Muscle of leg (tissue), 16 donors: ENCODE measurements at places on chromosomes 3 and 15. TPM values are rescaled to one million over a fixed set of nuclear protein-coding genes. Genes with fewer than 3 reads are reported as not detected.

- H3K27ac ChIP-seq, result no peak overlapping the region
- H3K4me3 ChIP-seq, result no peak overlapping the region
- H3K27me3 ChIP-seq, result no peaks in the 10 kb centered on the region
- no peaks in the 10 kb centered on the region for H3K4me1 ChIP-seq
These were observed 582.0 kb upstream of the SEMA6D start for GRCh38 chr15:47135267-47135666.

DNA sequence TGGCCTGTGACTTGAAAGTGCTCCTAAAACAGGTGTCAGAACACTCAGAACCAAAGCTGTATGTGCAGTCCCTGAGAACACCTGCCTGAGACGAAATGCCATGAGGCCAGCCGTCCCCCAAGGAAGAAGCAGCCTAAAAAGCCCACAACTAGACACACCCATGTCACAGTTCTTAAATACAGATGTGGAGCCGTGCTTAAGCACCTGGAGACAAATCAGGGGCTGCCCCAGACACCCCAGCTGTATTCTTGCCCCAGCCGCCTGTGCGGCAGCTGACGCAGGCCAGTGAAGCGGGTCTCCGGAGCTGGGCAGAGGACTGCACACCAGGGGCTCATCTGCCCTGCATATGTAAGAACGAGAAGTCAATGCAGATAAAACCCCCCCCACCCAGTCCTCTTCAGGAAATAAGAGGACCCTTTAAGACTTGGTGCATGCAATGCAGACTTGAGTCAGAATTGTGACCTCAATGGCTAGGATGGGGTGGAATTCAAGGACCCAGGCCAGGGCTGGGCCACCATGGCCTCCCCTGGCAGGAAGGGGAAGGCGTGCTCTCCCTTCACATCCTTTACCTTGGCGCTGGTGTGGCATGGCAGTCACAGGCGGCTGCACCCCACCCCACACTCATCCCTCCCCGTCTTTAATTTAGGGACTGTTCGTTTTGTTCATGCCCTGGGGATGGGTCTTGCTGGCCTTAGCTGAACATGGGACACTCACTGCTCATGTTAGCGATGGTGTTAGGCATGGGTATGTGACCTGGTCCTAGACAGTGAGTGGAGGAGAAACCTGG lies 27.7 kb upstream of the PLXNA1 start:
- H3K27me3 ChIP-seq, result no peaks in the 10 kb centered on the region
- H3K27ac ChIP-seq, result no peak overlapping the region
- DNase-seq, result no peak
- H3K4me1 ChIP-seq, result peaks cover 4% of the 10 kb centered on the region

DNA sequence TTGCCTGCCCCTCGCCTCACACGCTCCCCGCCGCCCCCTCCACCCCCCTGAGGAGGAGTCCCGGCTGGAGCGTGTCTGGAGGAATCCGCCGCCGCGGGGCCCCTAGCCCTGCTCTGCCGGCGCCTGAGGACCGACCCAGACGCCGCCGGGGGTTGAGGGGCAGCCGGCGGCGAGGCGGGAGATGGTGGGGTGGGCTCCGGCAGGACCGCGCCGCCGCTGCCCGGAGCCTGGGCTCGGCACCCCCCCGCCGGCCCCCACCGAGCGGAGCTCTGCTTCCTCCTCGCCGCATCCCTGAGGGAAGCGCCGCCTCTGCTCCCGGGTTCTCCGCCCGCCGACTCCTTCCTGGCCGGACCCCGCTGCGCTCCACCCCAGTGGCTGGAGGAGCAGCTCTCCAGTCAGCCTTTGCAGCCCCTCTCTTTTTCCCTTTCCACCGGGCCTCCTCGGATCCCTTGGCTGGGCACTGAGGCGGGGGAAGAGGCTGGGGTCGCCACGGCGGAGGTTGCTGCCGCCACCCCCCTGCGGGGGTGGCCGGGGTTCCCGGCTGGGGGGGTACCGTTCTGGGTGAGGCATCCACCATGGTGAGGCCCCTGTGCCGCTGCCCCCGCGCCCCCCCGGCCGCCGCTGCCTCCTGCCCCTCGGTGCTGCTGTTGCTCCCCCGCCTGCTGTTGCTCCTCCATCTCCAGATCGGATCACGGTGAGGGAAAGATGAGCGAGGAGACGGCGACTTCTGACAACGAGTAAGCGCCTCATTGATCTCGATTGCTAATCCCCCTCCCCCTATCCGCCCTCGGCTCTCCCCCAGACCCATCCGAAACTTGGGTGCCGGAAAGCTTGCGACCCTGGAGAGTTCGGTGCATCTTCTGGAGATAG lies at the start of gene SPRED1:
TSS of gene SPRED1 (plus strand) at position 356 of the 870 bp plus-strand sequence. CDS start at position 706, 350 bp downstream.
- H3K4me1 ChIP-seq, result peaks cover 10% of the 10 kb centered on the region
- DNase-seq, result peak; percentile 89
- peak within 1 kb of the TSS; percentile 88 for H3K4me3 ChIP-seq
- H3K27me3 ChIP-seq, result no peaks in the 10 kb centered on the region
- H3K27ac ChIP-seq, result peak within 1 kb of the TSS; percentile 93

DNA sequence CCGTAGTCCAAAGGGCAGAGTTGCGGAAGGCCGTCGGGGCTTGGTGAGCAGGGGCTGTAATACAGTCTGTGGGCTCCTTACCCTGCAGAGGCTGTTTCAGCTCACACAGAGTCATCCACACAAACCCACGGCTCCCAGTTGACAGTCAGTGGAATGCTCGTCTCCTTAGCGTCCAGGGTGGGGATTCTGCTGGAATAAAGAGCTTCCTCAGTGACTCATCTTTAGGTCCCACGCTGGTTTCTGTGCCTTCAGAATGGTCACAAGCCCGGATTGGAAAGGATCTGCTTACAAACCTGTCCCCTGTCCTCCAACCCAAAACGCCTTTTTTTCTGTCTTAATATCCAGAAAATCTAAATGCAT lies 201.3 kb upstream of the TPM1 start:
- H3K4me3 ChIP-seq, result no peak overlapping the region
- DNase-seq, result no peak
- H3K27me3 ChIP-seq, result no peaks in the 10 kb centered on the region
- peaks cover 73% of the 10 kb centered on the region for H3K36me3 ChIP-seq
- peaks cover 7% of the 10 kb centered on the region for H3K4me1 ChIP-seq

DNA sequence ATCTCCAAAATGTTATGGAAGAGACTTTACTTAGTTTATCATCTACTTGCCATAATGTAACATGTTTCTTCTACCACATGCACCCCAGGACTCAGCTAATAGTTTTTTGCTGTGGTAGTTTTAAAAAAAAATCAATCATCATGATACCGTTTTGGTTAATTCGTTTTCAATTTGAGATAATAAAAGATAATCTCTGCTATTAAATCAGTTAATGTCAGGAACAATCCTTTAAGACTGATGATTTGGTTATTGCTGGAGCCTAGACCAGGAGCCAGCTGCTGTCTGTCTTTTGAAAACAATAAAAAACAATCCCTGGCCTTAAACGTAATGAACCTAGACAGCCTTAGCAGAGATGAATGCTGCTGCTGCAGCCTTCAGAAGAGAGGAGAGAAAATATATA lies 403.7 kb downstream of the OXSM start:
- no peaks in the 10 kb centered on the region for H3K27me3 ChIP-seq
- no peak overlapping the region for H3K27ac ChIP-seq
- no peaks in the 10 kb centered on the region for H3K4me1 ChIP-seq
- H3K4me3 ChIP-seq, result no peak overlapping the region

- no peak overlapping the region for H3K27ac ChIP-seq
- no peaks in the 10 kb centered on the region for H3K4me1 ChIP-seq
- no peaks in the 10 kb centered on the region for H3K36me3 ChIP-seq
- no peak overlapping the region for H3K4me3 ChIP-seq
- DNase-seq, result no peak
- H3K27me3 ChIP-seq, result peaks cover 3% of the 10 kb centered on the region
These were observed 511.3 kb downstream of the OCA2 start for GRCh38 chr15:27587810-27588209.

DNA sequence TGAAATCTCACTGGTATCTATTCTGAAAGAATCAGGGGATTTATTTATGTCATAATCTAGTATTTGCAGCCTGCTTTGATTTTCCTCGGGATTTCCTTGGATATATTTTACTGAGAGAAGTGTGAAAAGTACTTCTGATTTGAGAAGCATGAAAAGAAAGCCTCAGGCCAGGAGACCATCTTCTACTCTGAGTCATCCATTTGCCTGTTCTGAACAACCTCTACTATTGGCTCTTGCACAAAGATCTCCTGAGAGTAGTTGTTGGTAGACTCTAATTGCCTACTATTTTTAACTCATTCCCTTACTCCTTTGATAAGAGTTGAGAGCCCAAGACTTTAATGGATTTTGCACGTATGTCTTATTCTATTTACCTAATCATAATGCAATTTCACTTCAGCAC lies 318.9 kb downstream of the BCHE start:
- no peaks in the 10 kb centered on the region for H3K36me3 ChIP-seq
- DNase-seq, result no peak
- no peak overlapping the region for H3K4me3 ChIP-seq
- H3K4me1 ChIP-seq, result no peaks in the 10 kb centered on the region
- H3K27me3 ChIP-seq, result no peaks in the 10 kb centered on the region

- H3K27ac ChIP-seq, result no peak overlapping the region
- no peaks in the 10 kb centered on the region for H3K27me3 ChIP-seq
- H3K36me3 ChIP-seq, result peaks cover 11% of the 10 kb centered on the region
- H3K4me1 ChIP-seq, result no peaks in the 10 kb centered on the region
- peak; percentile 16 for DNase-seq
These were observed 30.9 kb downstream of the UBE3A start for GRCh38 chr15:25407950-25408349.

GRCh38 chr3:176970770-176971169 lies 226.5 kb downstream of the TBL1XR1 start:
- H3K27ac ChIP-seq, result no peak overlapping the region
- no peak overlapping the region for H3K4me3 ChIP-seq
- H3K4me1 ChIP-seq, result no peaks in the 10 kb centered on the region
- no peak for DNase-seq
- H3K27me3 ChIP-seq, result no peaks in the 10 kb centered on the region

- peaks cover 10% of the 10 kb centered on the region for H3K4me1 ChIP-seq
- H3K27ac ChIP-seq, result no peak overlapping the region
- no peaks in the 10 kb centered on the region for H3K36me3 ChIP-seq
- DNase-seq, result no peak
These were observed 38.5 kb downstream of the RPLP1 start for GRCh38 chr15:69491038-69491505.

DNA sequence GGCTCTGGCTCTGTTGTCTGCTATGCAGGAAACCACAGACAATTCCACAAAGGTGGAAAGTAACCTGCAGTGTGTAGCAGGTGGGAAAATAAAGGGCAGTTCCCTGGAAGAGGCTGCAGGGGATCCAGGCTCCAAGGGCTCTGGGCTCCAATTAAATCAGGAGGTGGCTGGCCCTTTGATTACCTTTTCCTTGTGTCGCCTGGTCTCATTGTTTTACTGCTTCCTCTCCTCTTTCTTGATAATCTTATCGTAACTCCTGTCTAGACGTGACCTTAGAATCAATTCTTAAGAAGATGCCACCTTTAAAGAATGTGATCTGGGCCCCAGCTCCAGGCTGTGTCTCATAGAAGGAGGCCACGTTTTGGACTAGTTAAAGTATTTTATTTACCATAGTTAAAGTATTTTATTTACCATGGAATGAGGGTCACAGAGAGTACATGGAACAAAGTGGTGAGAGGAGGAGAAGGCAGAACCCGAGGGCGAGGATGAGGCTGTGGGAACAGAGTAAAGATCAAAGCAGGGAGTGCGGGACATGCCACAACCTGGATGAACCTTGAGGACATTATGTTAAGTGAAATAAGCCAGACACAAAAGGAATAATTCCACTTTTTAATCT lies 237.5 kb upstream of the STT3B start:
- DNase-seq, result no peak
- H3K4me1 ChIP-seq, result no peaks in the 10 kb centered on the region
- H3K27me3 ChIP-seq, result no peaks in the 10 kb centered on the region
- no peak overlapping the region for H3K4me3 ChIP-seq

DNA sequence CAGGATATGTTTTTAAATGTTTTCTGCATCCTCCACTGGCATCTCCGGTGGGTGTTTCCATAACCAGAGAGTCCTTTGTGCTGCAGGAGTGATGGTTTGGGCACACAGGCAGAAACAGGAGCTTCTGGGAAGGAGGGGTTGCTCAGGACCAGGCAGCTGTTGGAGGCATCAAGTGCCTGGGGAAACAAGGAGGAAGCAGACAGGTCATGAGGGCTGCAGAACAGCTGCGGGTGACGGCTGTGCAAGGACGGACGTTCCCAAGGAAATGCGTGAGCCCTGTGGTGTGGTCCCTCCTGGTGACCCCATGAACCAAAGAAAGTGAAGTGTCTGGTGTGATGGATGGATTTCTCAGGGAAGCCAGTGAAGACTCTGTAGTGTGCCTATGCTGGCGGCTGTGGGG lies 61.2 kb upstream of the TNFAIP8L3 start:
- H3K27ac ChIP-seq, result peak overlapping the region; percentile 38
- no peaks in the 10 kb centered on the region for H3K36me3 ChIP-seq
- H3K4me3 ChIP-seq, result no peak overlapping the region
- DNase-seq, result peak; percentile 84
- H3K27me3 ChIP-seq, result no peaks in the 10 kb centered on the region

DNA sequence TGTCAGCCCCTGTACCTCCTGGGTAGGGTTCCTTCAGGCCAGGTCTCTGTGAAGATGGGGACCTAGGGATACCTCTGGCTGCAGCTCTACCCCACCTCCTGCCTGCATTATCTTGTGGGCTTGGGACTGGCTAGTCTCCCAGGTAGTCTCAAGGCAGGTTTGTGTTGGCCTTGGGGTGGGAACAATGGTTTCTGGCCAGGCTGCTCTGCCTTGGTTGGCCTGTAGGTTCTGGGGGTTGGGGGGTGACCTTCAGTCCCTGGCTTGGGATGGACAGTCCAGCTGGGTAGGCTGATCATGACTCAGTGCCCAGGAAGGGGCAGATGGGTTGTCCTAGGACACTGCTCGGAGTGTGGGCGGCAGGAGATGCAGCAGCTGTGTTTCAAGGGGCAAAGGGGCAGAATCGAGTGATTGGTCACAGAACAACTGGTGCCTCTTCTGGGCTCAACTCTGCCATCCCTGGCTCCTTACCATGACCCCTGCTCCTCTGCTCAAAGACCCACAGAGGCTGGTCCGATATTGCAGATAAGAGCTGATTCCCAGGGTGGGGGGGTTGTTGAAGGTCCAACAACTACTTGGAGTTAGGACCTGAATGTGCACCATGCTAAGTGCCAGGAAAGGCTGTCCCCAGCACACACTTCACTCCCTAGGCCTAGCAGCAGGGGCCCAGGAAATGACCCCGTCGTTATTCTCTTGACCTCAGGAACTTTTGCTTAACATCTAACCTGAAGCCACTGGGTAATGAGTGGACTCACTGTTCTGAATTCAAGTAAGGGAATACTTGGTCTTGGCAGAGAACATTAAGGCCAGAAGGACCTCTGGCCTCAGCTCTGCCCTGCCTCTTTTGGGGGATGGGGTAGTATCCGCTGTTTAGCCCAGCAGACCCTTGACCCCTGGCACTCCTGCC lies 18.1 kb upstream of the BSN start:
- H3K27ac ChIP-seq, result peak overlapping the region; percentile 51
- peaks cover 41% of the 10 kb centered on the region for H3K36me3 ChIP-seq
- peak; percentile 37 for DNase-seq
- H3K4me1 ChIP-seq, result peaks cover 36% of the 10 kb centered on the region

GRCh38 chr15:80476036-80476435 lies 71.9 kb downstream of the ARNT2 start:
- peaks cover 17% of the 10 kb centered on the region for H3K4me1 ChIP-seq
- H3K27ac ChIP-seq, result no peak overlapping the region
- no peak for DNase-seq
- no peaks in the 10 kb centered on the region for H3K36me3 ChIP-seq
- no peak overlapping the region for H3K4me3 ChIP-seq

CIAO2A gene
- total RNA-seq, result 48.4 TPM

BLM gene
- 4.7 TPM for total RNA-seq

RTP3 gene
- total RNA-seq, result 0.04 TPM

CISH gene
- 3.9 TPM for total RNA-seq

NCBP2 gene
- total RNA-seq, result 50.7 TPM

CD86 gene
- total RNA-seq, result 2.2 TPM

MINDY2 gene
- 9.7 TPM for total RNA-seq

GOLGA6L4 gene
- 0.66 TPM for total RNA-seq

LRRIQ4 gene
- total RNA-seq, result 0.09 TPM

SHF gene
- total RNA-seq, result 8.6 TPM

FSTL1 gene
- total RNA-seq, result 934 TPM
